Right cardiac atrium (tissue), 5 donors: ENCODE measurements at places on chromosomes 3 and 15. TPM values are rescaled to one million over a fixed set of nuclear protein-coding genes. Genes with fewer than 3 reads are reported as not detected.
A peak's percentile ranks its signal among the peaks of the same experiment; 100 is the strongest.

DNA sequence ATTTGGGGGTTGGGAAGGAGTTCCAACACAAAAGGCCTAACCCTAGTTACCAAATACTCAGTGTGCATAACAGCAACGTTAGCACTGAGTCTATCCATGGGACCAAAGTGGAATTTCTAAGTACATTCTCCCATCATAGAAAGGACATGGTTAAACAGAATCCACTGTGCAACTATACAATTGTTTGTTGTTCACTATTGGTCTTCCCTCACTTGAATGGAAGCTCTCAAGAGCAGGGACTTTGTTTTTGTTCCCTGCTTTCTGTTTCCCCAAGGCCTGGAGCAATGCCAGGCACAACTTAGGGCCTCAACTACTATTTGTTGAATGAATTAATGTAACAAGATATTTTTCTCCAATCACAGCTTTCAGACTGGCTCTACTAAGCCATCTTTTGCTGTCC lies 25.6 kb downstream of the COL8A1 start:
- DNase-seq, result no peak

DNA sequence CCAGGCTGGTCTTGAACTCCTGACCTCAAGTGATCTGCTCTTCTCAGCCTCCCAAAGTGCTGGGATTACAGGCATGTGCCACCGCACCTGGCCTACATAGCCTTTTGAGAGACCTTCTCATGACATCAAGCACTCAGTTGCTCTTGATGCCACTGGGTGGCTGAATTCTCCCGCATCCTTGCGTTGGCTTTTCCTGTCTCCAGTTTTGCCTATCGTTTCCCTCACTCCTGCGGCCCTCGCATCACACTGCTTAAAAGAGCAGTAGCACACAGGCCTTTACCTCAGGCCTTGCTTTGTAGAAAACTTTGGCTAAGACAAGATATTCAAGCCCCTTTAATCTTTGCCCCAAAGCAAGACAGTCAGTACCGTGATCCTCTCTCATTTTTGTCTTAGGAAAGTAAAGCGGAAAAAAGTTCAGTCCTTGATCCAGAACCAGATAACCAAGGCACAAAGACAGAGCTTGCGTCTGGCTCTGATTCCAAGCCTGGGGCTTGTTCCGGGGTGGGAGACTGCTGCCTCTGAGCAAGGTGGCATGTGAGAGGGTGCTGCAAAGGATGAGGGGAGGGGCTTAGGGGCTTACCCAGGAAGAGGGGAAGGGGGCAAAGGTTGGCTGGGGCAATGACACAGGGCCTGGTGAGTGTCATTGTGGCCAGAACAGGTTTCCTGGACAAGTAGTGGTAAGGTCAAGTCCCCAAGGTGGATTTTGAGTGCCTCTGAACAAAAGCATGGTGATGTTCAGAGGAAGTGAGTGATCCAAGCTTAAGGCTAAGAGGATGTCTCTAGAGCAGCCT lies 175.0 kb upstream of the TLE3 start:
- no peak for DNase-seq

GRCh38 chr3:177813322-177813721 lies 616.0 kb upstream of the TBL1XR1 start:
- no peak for DNase-seq

DNA sequence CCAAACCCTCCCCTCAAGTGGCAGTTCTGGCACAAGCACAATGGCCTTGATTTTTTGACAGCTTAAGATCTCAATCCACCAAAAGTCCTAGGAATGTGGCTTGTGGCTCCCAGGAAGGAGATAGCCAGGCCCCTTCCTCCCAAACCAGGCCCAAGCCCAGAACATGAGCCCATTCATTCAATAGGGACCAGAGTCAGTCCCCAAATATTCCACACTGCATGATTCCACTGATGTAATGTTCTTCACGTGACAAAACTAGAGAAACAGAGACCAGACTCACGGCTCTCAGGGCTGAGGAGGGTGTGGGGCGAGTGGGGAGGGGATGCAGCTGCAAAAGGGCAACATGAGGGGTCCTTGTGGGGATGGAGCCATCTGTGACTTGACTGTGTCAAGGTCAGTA lies 25.5 kb downstream of the ABTB1 start:
- peak; percentile 27 for DNase-seq

DNA sequence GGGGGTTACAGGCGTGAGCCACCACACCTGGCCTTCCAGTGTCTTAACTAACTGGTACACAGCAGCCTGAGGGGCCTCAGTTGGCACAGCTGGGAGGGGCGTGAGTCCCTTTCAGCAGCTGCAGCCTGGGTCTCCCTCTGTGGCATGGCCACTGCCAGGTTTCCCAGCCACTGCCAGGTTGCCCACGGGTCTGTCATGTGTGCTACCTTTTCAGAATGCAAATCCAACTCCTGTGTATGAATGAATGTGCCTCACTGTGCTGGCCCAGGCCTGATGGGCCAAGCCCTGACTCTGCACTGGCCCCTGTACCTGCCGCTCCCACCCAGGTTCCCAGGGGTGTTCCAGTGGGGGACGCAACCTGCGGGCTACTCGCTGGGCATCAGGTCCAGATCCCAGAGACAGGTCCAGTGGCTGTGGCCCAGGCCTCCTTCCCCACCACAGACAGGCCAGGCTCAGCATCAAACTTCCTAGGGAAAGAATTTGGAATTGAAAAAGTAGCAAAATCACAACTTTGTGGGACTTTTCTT lies 26.0 kb downstream of the WHAMM start:
- DNase-seq, result no peak

DNA sequence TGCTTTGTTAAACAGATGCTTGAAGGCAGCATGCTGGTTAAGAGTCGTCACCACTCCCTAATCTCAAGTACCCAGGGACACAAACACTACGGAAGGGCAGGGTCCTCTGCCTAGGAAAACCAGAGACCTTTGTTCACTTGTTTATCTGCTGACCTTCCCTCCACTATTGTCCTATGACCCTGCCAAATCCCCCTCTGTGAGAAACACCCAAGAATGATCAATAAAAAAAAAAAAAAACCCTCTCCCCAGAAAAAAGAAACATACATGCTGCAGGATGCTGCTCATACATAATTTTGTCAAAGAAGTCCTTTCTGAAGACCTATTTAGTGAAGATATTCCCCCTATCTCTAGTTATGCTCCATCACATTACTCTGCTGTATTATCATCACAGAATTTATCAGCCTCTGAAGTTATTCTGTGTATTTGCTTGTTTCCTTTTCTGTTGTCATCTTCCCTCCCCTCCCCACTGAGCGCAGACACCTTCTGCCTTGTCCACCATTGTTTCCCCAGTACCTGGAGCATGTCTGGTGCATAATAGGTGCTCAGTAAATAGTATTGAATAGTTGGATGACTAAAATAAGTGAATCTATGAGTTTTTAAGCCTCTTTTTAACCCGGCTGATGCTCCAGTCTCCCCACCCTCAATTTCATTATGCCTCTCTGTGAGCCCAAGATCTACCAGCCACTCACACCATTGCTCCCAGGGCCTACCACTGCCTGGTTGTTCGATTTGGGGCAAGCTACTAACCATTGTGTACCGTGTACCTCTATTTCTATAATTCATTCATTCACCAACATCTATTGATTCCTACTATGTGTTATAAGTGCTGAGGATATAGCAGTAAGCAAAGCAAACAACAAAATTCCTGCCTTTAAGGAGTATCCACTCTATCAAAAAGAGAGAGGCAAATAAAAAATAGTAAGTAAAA lies 4.0 kb upstream of the TM4SF1 start:
- no peak for DNase-seq

GRCh38 chr3:123367467-123368154 lies 81.3 kb downstream of the ADCY5 start:
- no peak for DNase-seq

- DNase-seq, result no peak
These were observed 9.7 kb downstream of the TTC23 start for GRCh38 chr15:99239545-99240198.

GRCh38 chr3:171373711-171374110 lies 86.5 kb downstream of the TNIK start:
- DNase-seq, result no peak

DNA sequence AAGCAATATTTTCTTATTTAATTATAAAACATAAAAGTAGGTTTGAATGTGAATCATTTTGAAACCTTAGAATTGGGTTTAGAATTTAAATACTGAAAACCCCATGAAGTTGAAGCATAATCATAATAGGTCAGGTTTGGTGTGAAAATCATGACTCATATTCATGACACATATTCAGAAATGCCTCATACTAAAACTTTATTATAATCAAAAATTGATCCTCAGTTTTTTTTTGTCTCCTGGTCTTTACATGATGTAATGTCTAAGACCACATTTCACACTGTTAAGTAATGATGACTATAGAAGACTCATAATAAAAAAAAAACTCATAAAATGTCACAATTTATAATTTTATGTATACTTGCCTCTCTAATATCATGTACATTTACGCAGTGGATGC lies 190.4 kb downstream of the FOXP1 start:
- no peak for DNase-seq

- no peak for DNase-seq
These were observed 348.9 kb upstream of the EPHA6 start for GRCh38 chr3:96465521-96465920.

- DNase-seq, result no peak
These were observed 183.4 kb upstream of the TOPAZ1 start for GRCh38 chr3:44058022-44058867.

DNA sequence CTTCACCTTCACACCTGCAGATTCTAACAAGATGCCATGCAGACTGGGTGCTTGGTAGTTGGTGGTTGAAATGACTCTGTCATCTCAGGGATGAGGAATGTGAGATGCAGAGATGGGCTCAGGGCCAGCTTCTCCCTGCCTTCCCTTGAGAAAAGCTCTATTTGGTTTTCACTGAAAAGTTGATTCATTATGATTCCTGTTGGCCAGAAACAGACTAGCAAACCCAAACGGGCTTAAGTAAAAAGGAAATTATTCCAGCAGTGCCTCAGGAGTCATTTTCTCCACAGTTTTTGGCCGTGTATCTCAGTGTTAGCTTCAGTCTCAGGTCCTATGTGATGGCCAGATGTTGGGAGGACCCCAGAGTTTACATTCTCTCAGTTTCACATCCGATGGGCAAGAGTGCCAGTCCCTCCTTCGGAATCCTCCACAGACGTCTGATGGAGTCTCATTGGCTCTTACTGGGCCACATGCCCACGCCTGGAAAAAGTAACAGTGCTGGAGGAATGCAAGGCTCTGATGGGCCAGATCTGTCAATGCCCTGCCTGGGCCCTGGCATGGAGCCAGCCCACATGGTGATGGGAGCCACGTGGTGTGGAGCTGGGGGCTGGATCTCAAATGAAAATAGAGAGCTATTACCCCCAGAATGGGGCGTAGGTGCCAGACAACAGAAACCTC lies 22.3 kb upstream of the SACM1L start:
- DNase-seq, result peak; percentile 83

DNA sequence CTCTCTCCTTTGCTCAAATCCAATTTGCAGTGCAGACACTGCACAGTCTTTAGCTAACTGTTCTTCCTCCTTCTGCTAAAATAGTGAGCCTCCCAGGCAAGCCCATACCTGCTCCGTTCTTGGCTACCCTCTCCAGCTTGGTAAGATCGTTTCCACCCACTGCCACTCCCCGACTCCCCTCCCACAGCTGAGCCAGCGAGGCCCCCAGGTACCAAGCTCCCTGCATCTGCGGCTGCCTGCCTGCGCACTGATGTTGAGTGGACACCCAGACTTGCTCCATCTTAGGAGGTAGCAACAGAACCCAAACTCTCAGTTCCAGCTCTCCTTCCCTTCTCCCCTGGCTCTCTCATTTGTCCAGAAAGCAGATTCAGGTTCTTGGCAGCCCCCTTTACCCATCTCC lies 7.9 kb upstream of the TNK2 start:
- no peak for DNase-seq

DNA sequence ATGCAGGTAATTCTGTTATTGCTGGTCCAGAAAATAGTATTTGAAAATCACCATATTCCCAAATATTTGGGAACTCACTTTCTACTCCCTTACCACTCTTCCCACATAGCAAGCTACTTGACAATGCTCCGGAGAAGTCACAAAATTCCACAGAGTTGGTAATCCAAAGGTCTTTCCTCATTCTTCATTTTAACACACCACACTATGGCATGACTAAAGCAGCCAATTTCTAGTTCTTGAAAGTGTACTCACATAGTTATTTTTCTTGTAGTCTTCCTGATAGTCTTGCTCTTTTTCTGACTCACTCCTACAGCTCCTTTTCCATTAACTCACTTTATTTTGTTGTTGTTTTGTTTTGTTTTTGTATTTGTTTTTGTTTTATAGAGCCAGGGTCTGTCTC lies 67.2 kb downstream of the MYO9A start:
- DNase-seq, result no peak

- peak; percentile 85 for DNase-seq
These were observed 756 bp downstream of the CLPX start for GRCh38 chr15:65184305-65184867.

- no peak for DNase-seq
These were observed 17.6 kb upstream of the APOD start for GRCh38 chr3:195601382-195601781.

GRCh38 chr3:149077628-149078027 lies 8.7 kb downstream of the HLTF start:
- no peak for DNase-seq

DNA sequence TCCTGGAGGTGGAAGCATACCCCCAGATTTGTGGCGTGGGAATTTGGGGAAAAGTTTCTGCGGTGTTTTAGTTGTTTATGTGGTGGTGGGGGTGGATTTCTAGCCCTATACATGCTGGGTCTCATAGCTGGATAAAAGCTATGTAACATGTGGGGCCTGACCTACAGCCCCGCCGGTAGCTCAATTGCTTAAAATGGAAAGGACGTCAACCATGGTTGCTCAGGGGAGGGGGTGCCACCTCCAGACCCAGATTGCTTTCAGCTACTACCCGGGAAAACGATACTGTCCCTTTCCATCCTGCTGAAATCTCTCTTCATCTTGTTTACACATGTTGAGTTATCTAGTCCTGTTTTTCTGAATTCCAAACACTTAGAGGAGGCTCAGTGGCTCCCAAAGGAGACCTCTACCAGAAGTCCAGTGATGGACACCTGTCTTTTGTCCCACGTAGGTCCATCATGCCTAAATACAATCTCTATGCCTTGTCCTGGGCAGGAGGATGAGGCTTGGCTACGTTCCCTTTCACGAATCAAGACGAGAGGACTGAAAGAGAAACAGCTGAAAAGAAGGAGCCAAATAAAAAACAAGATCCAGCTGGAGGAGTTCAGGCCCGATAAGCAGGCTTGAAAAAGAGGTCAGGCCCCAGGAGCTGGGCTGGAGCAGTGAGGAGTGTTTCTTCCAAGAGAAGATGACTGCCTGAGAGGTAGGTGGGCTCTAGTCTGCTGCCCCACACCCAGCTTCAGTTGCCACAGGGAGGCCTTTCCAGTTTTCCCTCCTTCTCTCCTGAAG lies 72.1 kb upstream of the TPRG1 start:
- DNase-seq, result peak; percentile 76

- DNase-seq, result no peak
These were observed 127.1 kb downstream of the ABHD5 start for GRCh38 chr3:43817825-43818224.

GRCh38 chr3:4687167-4687566 lies 194.0 kb downstream of the ITPR1 start:
- DNase-seq, result no peak

- DNase-seq, result no peak
These were observed 187.7 kb upstream of the CMC1 start for GRCh38 chr3:28053759-28054158.

The BMF gene
- 2.9 TPM for polyA plus RNA-seq

The COL7A1 gene
- 8.7 TPM for polyA plus RNA-seq

The KCNAB1 gene
- 1.6 TPM for polyA plus RNA-seq

The SENP7 gene
- 6.0 TPM for polyA plus RNA-seq

The ZNF80 gene
- not detected for polyA plus RNA-seq

The TATDN2 gene
- 13.6 TPM for polyA plus RNA-seq

The CHAC1 gene
- polyA plus RNA-seq, result 3.2 TPM

The PSMD2 gene
- 161 TPM for polyA plus RNA-seq

The CPN2 gene
- 0.07 TPM for polyA plus RNA-seq

The VIPR1 gene
- 10.2 TPM for polyA plus RNA-seq

The CLDN16 gene
- 0.05 TPM for polyA plus RNA-seq

The TRIM71 gene
- polyA plus RNA-seq, result not detected

The ROPN1B gene
- polyA plus RNA-seq, result 4.5 TPM
